AG09309 (cell line): ENCODE measurements at places on chromosomes 5 and 9.

- no peak for DNase-seq
Measured at GRCh38 chr9:130296783-130297055, 31.2 kb downstream of the HMCN2 start.

DNA sequence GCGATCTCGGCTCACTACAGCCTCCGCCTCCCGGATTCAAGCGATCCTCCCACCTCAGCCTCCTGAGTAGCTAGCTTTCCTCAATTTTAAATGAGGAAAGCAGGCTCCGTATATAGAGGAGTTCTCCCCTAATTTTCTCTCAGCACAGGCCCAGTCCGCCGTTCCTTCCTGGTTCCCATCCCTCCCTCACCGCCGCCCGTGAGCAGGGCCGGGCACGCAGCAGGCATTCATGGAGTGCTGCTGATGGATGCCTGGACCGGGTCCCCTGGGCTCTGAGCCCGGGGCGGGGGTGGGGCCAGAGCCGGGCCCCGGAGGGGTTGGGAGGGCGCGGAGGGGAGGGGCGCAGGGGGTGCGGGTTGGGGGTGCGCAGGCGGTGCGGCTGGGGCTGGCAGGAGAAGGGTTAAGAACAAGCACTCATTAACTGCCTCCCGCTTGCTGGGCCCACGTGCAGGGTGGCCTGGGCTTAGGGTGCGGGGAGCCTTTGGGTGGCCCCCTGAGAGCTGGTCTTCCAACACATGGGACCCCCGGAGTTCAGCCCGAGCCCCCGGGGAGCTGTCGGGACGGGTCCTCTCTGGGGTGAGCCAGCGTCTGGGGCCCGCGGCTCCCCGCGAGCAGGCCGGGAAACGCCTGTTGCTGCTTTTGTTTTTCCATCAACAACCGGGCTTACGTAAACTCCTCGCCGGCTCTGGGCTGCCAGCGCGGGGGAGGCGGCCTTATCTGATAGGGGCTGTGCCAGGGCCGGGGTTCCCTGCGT, 33.7 kb downstream of the LHX2 start:
- no peak for DNase-seq

DNA sequence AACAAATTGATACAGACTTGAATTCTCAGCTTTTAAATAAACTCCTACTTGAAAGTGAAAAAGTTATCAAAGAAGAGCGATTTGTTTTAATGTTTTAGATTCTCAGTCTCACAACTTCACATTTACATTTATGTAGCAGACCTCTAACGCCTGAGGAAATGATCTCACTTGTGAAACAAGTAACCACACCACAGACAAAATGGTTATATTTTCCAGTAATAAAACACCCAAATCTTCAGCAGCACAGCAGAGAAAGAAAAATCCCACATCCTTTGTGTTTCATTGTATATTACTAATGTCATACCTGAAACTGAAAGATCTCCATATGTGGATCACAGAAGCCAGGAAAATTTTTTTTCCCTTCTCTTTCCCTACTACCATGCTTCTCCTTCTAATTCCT, 29.8 kb upstream of the GZMA start:
- DNase-seq, result no peak

- DNase-seq, result peak; percentile 21
Measured at GRCh38 chr5:157253547-157253946, 12.4 kb upstream of the CYFIP2 start.

- DNase-seq, result no peak
Measured at GRCh38 chr5:112919972-112920371, 2.1 kb downstream of the REEP5 start.

DNA sequence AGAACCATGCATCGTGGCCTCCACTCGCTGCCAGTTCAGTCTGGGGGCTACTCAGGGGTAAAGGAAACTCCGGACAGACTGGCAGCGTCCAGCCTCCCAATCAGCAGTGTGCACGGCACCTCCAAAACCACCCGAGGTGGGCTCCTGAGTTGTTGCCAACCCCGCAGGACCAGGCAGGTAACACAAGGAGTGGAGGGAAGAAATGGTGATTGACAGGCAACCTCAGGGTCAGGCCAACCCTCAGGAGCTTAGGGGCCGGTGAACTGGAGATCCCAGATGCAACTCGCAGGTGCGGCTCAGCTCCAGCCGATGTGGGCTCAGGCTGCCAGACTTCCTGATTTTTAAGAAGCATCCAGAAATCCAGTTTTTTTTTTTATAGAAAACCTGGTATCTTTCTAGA, 37.3 kb upstream of the AKNA start:
- DNase-seq, result no peak

GRCh38 chr9:97985058-97985861, 2.1 kb downstream of the ANP32B start:
- DNase-seq, result no peak

DNA sequence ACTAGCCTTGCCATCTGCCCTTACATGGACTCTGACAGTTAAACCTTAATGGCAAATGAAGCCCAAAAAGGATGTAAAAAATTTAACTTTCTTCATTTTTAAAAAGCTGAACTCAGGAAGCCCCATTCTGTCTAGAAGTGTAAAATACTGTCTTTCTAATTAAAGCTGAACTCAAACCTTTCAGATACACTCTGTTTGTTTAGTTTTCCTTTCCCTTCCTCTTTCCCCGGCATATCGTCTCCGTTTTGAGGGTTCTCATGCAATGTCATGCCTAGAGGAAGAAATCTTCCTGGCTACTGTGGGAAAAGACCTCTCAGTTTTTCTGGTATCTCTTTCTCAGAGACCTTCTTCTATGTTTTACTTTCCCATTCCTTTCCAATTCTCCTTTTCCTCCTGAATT, 841.5 kb downstream of the DTWD2 start:
- DNase-seq, result no peak

- no peak for DNase-seq
Measured at GRCh38 chr5:96470785-96471184, 37.7 kb upstream of the PCSK1 start.

DNA sequence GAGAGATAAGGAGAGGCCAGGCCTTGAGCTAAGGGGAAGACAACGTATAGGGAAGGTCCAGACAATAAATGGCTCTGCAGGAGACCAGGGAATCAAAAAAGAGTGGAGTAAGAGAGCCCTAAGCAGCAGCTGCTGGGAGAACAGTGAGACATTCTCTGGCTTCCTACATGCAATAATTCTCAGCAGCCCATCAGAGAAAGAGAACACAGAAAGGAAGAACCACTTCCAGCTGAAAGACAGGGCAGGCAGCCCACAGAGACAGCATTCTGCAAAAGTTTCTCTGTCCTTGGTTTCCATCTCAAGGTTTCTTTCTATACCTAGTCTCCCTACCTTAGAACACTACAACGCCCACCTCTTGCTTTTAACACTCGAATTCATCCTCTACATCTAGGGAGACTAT, 189.9 kb downstream of the DEPDC1B start:
- no peak for DNase-seq

DNA sequence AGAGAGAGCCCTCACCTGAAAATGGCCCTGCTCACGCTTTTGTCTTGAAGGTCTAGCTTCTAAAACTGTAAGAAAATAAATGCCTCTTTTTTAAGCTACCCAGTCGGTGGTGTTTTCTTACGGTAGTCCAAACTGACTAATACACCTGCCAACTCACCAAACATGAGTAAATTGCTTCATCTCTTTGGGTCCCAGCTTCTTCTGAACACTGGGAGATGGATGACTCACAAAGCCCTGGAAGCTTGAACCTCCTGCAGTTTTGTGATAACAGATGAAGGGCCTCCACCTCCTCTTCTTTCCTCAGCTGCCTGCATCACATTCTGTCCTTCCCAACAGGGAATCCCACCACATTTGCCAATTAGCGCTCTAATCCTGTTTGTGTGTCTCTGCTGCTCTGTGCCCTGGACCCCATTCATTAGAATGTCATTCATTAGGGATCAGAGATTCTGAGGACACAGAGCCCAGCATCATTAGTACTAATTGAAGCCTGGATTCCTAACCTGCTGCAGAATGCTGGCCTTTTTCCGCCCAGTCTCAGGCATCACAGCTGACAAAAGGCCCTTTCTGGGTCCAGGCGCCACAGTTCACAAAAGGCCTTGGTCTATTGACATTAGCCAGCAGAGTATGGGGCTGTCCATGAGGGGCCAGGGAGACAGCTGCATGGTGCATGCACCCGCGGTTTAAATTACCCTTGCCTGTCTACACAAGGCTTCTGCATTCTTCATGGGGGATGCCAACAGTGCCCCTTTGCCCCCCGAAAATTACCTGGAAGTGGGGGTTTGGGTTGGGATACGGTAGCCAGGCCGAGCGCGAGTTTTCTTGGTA, 349.3 kb downstream of the SEMA5A start:
- peak; percentile 63 for DNase-seq

DNA sequence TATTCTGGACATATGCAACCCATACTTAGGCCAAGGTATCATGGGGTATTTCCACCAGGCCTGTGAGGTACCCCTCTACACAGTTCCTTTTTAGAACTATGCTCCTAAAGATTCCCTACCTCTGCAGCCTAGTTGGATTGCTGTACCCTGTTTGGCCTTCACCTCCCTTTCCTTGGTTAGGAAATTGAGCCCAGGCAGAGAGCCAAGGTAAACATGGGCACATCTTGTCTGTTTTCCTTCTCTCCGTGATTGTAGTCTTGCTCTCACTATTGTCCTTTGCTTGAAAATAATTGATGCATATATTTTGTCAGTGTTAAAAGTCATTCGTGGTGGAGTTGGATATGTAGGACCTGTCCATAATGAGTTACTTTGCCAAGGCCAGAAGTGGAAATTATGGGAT, 26.7 kb downstream of the BDP1 start:
- no peak for DNase-seq

DNA sequence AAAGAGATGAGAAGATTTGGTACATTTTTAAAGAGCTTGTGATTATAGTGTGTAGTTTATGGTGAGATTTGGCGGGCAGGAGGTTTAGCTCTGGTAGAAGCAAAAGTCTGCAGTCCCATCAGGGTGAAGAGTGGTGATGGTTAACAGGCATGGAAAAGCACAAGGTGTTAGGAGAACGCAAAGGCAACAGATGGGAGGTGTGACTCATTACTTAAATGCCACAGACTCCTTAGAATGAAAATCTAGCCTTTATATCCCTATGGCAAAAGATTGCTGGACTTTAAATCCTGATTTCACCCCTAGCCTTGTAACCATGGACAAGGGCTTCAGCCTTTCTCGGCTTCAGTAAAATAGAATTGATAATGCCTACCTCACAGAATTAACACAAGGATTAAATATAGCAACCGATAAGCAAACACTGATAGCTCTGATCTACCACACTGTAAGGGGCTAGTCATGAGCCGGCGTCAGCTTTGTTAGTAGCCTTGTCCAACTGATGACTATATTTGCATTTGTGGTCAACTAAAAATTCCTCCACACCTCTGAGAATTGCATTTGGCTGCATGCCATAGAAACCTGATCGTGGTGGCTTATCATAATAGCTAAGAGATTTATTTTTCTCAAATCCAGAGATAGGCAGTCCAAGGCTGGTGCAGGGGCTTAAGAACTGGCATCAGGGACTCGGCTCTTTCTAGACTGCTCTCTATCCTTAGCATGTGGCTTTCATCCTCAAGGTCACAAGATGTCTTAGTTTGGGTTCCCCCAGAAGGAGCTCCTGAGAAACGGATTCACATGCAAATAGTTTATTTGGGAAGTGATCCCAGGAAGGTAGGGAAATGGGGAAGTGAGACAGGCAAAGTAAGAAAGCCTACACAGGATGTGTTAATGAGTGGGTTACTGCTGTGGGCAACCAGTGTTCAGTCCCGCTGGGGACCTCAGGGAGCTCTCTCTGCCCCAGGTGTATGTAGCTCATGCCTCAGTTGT, 19.6 kb downstream of the MFAP3 start:
- no peak for DNase-seq

DNA sequence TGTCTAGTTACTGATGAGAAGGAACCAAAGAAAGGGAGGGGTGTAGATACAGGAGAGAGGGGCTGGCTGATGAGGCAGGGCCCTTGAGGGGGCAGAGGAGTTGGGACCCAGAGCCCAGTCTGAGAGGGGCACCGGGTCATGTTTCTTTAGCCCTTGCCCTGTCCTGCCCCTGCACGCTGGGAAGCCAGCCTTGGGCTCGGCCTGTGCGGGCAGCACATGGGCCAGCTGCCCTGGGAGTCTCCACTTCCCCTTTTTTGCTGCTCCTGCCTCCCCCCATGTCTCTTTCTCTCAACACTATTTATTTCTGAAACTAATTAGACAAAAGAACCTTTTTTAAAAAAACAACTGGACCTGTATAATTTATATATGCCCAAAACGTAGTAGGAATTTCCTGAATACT, 20.5 kb downstream of the MVB12B start:
- no peak for DNase-seq

- DNase-seq, result no peak
Measured at GRCh38 chr5:59358005-59358861, 535.3 kb downstream of the PDE4D start.

DNA sequence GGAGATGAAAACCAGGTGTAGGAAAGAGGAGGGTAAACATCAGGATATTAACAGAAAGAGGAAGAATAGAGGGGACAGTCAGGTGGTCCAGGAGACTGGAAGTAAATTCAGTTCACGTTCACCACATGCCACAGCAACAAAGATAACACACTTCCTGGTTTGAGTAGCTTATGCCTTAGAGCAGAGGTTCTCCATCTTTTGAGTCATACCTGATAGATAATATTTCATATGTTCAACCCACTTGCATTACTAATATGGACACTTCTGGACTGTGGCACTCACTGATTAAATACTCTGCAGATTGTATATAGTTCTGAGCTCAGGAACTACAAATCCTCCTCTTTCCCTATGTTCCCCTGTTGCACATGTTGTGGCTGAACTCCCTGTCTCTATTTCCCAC, 179.9 kb upstream of the NR3C1 start:
- no peak for DNase-seq

GRCh38 chr9:71760901-71761300, 7.4 kb downstream of the CEMIP2 start:
- no peak for DNase-seq

- no peak for DNase-seq
Measured at GRCh38 chr5:84779186-84779585, 394.5 kb upstream of the EDIL3 start.

GRCh38 chr5:43543434-43543833, 13.4 kb downstream of the PAIP1 start:
- DNase-seq, result no peak

GRCh38 chr5:161274951-161275350, 271.6 kb downstream of the GABRB2 start:
- no peak for DNase-seq

- no peak for DNase-seq
Measured at GRCh38 chr9:8857926-8858595, 1058.5 kb upstream of the DMAC1 start.
